Glutamatergic neuron (in vitro differentiated cells): ENCODE measurements at places on chromosomes 3 and 15. TPM values are rescaled to one million over a fixed set of nuclear protein-coding genes. Genes with fewer than 3 reads are reported as not detected.
A peak's percentile ranks its signal among the peaks of the same experiment; 100 is the strongest.

The B2M gene
- total RNA-seq = 21.5 TPM

The PHLDB2 gene
- total RNA-seq = 18.7 TPM

The MOBP gene
- total RNA-seq = not detected

The ANKRD34C gene
- not detected for total RNA-seq

The HERC2 gene
- 111 TPM for total RNA-seq

The ASB14 gene
- not detected for total RNA-seq

GRCh38 chr3:153130312-153130977 lies 31.6 kb upstream of the RAP2B start:
- H3K36me3 ChIP-seq = peaks cover 4% of the 10 kb centered on the region
- peaks cover 1% of the 10 kb centered on the region for H3K27me3 ChIP-seq
- H3K4me3 ChIP-seq = no peak overlapping the region
- DNase-seq = no peak

GRCh38 chr15:53565721-53566120 lies 193.7 kb downstream of the WDR72 start:
- H3K36me3 ChIP-seq = no peaks in the 10 kb centered on the region
- DNase-seq = no peak
- peaks cover 2% of the 10 kb centered on the region for H3K27me3 ChIP-seq

DNA sequence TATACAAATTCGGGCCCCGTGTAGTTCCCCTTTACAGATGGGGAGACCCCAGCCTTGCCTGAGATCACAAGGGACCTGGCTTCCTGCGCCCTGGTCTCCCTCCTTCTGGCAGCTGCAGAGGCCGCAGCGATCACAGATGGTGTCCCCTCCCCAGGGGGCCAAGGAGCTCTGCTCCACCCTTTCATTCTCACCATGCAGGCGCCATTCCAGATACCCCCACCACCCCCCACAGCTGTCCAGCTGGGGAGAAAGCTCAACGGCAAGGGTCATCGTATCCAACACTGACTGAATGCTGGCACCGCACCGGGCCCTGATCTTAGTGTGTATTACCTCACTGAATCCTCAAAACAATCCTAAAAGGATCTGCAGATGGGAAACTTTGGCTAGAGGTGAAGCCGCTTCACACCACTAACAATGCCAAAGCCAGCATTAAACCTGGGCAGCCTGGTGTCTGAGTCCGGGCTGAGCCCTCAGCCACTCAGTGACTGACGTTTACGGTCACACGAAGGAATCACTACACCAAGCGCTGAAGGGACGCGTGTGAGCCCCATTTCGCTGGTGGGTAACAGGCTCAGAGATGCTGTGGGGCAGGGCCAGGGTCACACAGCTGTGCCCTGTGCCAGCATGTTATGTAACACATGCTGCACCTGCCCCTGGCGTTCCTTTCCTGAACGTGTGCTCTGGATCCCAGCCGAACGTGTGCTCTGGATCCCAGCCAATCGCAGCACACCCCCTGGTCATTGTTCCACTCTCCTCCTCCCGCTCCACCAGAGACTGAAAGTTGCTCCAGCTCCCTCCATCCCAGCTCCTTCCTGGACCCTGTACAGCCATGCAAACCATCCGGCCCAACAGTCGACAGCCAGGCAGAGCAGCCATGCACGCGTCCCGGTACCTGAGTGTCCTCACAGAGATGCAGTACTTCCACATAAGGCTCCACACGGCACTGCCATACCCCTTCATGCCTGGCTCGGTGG lies 51.8 kb downstream of the IQSEC1 start:
- peak; percentile 81 for DNase-seq
- H3K27me3 ChIP-seq = peaks cover 46% of the 10 kb centered on the region
- peak overlapping the region; percentile 99 for H3K27ac ChIP-seq

GRCh38 chr15:85742186-85742821 lies 52.4 kb downstream of the KLHL25 start:
- H3K27ac ChIP-seq = peak overlapping the region; percentile 95
- peaks cover 13% of the 10 kb centered on the region for H3K27me3 ChIP-seq
- H3K4me3 ChIP-seq = peak overlapping the region; percentile 4

DNA sequence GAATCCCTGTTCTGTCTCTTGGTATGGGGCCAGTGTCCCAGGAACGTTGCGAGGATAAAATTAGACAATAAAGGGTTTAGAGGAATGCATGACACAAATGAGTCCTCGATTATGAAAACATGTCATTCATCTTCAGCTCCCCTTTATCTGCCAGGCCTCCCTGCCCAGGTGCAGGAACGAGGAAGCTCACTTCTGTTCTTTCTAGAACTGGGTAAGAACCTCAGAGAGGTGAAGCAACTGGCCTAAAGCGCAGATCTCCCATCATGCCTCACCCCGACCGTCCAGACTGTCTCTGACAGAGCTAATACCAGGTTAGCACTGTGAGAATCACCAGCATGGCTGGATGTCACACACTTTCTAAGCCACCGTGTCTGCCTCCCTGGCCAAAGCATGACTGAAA lies 1.5 kb upstream of the ITIH1 start:
- no peak for DNase-seq
- no peaks in the 10 kb centered on the region for H3K36me3 ChIP-seq
- peaks cover 10% of the 10 kb centered on the region for H3K27me3 ChIP-seq
- H3K4me1 ChIP-seq = peaks cover 7% of the 10 kb centered on the region

DNA sequence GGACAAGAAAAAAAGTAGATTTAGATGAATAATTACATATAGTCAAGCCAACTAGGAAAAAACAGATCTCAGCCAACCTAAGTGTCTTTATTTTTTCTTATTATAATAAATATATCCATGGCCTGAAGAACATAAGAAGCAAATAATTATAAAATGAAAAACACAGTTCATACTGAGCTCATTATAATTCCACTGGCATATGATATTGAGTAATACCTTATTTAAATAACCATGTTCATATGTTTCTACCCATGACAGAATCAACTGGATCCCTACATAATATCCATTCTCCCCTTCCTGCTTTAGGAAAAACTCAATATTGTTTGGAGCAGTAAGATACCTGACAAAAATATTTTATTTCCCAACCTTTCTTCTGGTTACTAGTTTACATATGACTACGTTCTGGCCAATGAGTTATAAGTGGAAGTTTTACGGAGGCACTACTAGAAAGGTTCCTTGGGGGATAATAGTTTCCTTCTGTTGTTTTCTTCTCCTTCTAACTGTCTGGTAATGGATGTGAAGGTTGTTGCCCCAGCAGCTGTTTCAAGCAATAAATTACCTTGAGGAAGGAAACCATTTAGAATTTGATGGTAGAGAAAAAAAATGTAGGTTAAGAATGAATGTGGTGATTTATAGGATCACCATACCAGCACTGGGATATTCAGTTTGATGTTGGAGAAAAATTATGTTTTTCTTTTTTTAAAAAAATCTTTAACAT lies 184.1 kb upstream of the MBNL1 start:
- H3K4me3 ChIP-seq = no peak overlapping the region
- H3K27ac ChIP-seq = no peak overlapping the region
- no peaks in the 10 kb centered on the region for H3K27me3 ChIP-seq
- DNase-seq = no peak

DNA sequence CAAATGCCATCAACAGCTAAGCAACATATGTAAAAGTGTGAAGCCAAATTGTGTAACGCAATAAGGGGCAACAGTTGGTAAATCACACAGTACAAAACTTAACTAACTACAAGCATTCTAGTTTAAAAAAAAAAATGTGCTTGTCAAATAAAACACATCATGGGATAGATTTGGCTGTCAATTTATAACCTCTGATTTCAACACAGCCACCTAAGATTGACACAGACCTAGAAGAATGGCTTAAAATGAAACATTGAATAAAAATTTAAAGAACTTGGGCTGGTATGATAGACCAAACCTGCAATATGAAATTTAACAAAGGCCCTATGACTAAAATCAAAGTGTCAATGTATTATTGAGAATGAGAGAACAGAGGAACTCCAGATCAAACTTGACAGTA lies 148.4 kb downstream of the NR1I2 start:
- no peaks in the 10 kb centered on the region for H3K36me3 ChIP-seq
- H3K4me1 ChIP-seq = peaks cover 4% of the 10 kb centered on the region
- H3K27me3 ChIP-seq = no peaks in the 10 kb centered on the region

GRCh38 chr3:82004266-82004665 lies 242.8 kb upstream of the GBE1 start:
- H3K27me3 ChIP-seq = no peaks in the 10 kb centered on the region
- DNase-seq = no peak
- no peak overlapping the region for H3K27ac ChIP-seq
- peaks cover 20% of the 10 kb centered on the region for H3K4me1 ChIP-seq

GRCh38 chr15:64429448-64429847 lies 30.9 kb upstream of the ZNF609 start:
- peaks cover 10% of the 10 kb centered on the region for H3K4me1 ChIP-seq
- peaks cover 1% of the 10 kb centered on the region for H3K27me3 ChIP-seq
- no peak overlapping the region for H3K4me3 ChIP-seq
- no peak overlapping the region for H3K27ac ChIP-seq

DNA sequence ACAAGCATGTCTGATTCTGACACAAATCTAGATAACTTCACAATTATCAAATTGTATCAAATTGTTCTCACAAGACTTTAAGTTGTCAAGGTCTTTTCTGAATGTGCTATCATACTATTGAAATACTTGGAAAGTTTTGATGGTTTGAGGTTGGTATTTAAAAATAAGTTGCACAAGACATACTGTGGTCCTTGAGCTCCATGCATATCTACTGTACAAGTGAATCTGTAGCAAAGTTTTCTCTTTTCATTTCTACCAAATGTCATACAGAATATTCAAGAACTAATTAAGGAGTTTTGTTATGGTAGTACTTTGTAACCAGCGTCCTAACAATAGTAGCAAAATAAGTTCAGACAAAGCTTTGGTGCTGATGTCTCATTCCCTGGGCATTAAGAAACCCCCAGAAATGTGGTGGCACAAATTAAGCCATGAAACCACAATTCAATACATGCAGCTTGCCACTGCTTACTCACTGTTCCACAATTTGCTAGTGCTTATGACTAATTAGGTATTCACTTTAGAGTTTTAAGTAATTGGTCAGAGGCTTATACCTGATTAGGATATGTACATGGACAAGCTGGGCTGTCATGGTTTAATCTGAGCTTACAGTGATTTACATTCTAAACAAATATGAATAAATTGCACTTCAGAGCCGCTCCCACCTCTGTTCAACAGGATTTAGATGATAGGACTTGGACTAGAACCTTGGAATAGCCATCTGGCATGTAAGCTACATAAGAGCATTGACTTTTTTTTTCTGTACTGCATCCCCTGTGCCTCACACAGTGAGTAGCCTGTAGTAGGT lies 8.8 kb downstream of the TBC1D23 start:
- H3K36me3 ChIP-seq = no peaks in the 10 kb centered on the region
- no peak for DNase-seq
- peaks cover 3% of the 10 kb centered on the region for H3K27me3 ChIP-seq
- H3K4me1 ChIP-seq = peaks cover 28% of the 10 kb centered on the region
- no peak overlapping the region for H3K4me3 ChIP-seq

GRCh38 chr15:58877999-58878825 lies 55.3 kb downstream of the SLTM start:
- no peak overlapping the region for H3K27ac ChIP-seq
- DNase-seq = no peak

DNA sequence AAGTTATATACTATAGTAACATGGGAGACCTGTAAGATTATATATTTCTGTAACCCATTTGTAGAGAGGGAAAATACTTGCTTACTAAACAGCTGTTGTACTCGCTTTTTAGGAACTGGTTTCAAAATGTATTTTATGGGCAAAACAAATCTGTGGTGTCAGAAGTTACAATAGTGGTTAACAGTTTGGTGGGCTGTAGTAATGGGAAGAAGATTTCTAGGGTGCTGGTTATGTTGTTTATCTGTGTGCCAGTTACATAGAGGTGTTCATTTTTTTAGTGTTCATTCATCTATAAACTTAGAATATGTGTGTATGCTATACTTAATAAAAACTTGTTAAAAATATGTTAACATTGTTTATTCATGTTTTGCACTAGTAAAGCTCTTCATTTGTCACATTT lies 42.1 kb downstream of the RNF111 start:
- no peak overlapping the region for H3K4me3 ChIP-seq
- DNase-seq = no peak
- H3K4me1 ChIP-seq = no peaks in the 10 kb centered on the region
- H3K36me3 ChIP-seq = no peaks in the 10 kb centered on the region
- no peaks in the 10 kb centered on the region for H3K27me3 ChIP-seq

DNA sequence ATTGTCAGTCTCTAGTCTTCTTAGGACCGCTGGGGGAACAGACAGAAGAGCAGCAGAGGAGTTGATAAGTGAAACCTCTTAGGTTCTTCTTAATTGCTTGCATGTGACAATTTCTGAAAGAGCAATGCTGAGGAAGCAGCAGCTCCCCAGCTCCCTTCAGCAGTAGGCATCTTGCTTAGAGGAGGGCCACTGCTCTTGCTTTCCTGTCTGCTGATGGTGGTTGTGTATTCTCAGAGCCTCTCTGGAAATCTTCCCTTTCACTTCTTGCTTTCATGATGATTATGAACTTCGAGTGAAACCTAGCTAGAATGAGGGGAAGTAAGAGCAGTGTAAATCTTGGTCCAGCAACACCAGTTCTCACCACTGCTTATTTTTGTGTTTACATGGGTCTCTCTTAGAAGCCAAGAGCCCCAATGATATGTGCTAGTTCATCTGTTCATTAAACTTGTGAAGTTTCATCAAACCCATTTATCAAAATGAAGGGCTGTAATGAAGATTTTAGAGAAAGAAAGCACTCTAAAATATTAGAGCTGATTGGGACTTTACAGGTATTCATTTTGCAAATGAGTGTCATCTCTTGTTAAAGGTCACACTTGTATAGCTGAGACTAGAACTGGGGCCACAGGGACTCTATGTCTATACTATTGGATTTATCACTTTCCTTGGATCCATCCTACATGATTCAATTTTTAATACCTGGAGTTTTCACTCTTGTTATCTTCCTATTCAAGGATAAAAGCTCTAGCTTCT lies 246.7 kb downstream of the LPP start:
- no peak overlapping the region for H3K4me3 ChIP-seq
- H3K4me1 ChIP-seq = no peaks in the 10 kb centered on the region
- DNase-seq = no peak
- H3K27me3 ChIP-seq = no peaks in the 10 kb centered on the region
- no peak overlapping the region for H3K27ac ChIP-seq

DNA sequence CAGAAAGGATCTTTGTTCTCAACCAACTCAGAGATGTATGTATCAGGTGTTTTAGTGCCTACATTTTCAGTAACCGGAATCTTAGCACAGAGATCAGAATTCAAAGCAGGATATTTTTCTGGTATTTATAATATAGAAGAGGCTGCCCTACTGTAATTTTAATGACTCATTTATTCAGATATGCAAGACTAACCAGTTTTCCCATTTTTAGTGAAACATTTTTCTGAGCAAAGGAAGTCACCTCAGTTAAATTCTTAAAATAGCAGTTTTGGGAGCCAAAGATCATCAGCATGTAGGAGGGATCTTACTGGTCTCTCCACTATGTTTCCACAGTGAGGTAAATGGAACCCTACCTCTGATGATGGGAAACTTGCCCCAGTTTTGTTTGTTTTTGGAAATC lies 42.0 kb downstream of the SRP14 start:
- no peak overlapping the region for H3K4me3 ChIP-seq
- H3K36me3 ChIP-seq = no peaks in the 10 kb centered on the region
- H3K4me1 ChIP-seq = no peaks in the 10 kb centered on the region
- no peak for DNase-seq

- no peak overlapping the region for H3K4me3 ChIP-seq
- H3K27ac ChIP-seq = no peak overlapping the region
- no peak for DNase-seq
Measured at GRCh38 chr3:171789759-171790505, 20.4 kb downstream of the PLD1 start.

GRCh38 chr3:17119201-17120072 lies 234.7 kb downstream of the PLCL2 start:
- no peak overlapping the region for H3K4me3 ChIP-seq
- H3K4me1 ChIP-seq = no peaks in the 10 kb centered on the region
- H3K27me3 ChIP-seq = peaks cover 1% of the 10 kb centered on the region
- no peak overlapping the region for H3K27ac ChIP-seq
- DNase-seq = no peak
